ENCODE measurements at places on chromosomes 1 and 21.

DNA sequence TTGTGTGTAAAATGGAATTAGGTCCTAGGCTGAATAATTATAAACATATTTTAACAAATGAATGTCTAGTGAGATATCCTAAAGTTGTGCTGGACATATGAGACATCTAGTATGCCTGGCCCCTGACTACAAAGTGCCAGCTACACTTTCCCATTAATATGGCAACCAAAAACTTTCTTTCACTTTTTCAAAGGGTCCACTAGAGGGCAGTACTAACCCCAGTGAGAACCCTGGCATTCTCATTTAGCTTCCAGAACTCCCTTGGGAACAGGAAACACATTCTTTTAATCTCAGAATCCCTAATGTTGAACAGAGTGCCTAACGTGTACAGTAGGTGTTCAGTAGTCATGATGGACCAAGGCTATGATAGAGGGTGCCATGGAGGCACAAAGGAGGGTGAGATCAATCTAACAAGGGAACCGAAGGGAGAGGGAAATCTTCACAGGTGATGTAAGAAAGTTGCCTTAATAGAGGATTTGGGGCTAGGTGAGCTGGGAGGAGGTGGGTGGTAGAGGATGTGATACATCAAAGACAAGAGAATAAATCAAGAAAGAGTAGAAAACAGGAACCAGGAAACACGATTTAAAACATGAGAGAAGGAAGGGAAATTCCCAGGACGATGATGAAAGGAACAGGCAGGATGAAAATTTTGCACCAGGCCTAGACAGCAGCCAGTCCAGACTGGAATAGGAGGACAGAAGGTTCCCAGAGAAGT lies 41.6 kb downstream of the NSL1 start:
- no peak for DNase-seq

GRCh38 chr1:230972855-230973271 lies 5.8 kb downstream of the TTC13 start:
- DNase-seq, result peak; percentile 72

DNA sequence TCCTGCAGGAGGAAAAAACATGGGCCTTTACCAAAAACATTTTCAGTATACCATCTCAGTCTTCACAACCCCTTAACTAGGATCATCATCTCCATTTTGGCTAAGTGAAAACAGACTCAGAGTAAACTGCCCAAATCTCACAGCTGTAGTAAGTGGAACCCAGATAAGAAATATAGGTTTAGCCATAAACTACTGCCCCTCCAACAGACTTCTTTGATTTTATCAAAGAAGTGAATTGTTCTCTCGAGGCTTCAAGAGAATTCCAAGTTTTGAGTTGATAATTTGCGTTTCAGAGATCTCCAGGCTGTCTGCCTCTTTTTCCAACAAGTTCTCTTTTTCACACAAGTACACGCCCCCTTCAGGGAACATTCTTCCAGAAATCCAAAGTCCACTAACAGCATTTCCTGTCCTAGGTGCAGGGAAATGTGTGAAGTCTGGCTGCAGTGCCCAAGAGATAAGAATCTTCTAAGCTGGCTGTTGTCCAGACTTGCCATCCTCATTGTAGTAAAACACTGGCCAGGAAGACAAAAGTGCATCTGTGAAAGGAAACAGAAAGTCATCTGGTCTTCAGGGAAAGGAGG lies 30.8 kb downstream of the RNF19B start:
- no peak for DNase-seq

DNA sequence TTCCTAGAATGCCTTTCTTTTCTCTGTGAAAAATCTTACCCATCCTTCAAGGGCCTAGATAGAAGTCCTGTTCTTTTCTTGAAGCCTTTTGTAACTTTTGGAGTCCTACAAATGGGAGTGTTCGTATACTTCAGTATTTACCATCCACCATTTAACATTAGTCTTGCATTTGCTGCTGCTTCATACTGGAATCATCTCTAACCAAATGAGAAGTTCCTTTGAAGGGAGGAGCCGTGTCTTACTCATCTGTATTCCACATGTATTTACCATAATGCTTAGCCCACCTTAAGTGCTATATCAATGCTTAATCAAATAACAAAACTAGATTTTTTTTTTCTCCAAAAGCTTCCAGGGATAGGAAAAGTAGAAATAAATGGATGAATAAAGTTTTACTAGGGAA lies 7.1 kb downstream of the PRDX6 start:
- DNase-seq, result no peak

GRCh38 chr1:204760350-204760749 lies 74.8 kb upstream of the LRRN2 start:
- no peak for DNase-seq

- DNase-seq, result no peak
Measured at GRCh38 chr1:47814612-47815395, 182.4 kb downstream of the TRABD2B start.

DNA sequence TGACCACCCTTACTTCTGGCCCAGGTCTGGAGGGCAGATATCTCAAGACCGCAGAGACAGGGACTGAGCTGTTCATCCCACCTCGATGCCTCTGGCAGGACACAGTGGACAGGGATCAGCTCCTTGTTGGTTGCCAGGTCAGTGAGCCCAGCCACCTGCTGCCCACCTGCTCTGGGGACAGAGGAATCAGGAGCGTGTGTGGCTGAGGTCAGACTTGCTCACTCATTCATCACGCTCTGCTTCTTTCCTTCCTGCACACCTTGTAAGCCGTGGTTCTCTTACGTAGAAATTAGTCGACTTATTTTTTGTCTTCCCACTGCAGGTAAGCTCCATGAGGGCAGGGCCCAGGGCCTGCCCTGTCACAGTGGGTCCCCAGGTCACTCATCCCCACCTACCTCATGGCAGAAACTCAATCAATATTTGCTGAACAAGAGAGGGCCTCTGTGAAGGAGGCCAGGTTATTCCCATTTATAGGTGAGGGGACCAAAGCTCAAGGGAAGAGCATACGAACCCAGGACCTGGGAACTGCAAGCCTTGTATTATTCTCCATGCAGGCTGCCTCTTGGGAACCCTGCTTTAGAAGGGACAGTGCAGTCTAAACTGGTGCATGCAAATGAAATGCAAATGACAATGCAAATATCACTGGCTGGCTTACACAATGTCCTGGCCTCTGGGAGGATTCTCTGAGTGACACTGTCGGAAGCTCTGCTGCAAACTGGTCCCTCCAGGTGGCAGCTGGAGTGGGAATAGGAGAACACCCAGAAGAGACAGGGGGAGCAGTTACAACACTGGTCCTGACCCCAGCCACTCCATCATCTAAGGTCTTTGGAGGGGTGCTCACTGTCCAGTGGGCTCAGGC lies 58.4 kb upstream of the PAX7 start:
- no peak for DNase-seq

GRCh38 chr1:26970810-26971209 lies 10.5 kb upstream of the KDF1 start:
- no peak for DNase-seq

- DNase-seq, result no peak
Measured at GRCh38 chr1:29290414-29290985, 54.2 kb downstream of the PTPRU start.

GRCh38 chr1:93615582-93616150 lies 66.0 kb downstream of the BCAR3 start:
- peak; percentile 65 for DNase-seq

GRCh38 chr1:158101927-158102326 lies 78.8 kb upstream of the CD1D start:
- no peak for DNase-seq

DNA sequence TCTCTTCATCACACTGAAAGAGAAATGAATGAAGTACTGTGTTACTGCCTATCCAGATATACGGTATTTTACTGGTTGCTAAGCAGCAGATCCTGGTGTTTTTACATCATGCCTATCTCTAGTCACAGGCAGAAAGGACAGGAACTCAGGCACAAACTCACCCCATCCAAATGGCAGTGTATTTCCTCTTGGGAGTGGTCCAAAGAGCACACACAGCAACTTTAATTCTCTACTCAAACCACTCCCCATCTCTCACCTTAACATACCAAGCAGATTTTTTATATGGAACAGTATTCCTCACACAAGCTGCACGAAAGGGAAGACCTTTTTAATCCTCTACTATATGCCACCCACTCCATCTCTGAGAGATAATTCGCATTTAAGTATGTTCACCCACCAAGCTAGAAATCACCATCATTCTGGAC lies 27.3 kb downstream of the EIF4G3 start:
- no peak for DNase-seq

- no peak for DNase-seq
Measured at GRCh38 chr1:38870996-38871395, 2.2 kb downstream of the MYCBP start.

GRCh38 chr1:31381394-31382294 lies 8.8 kb upstream of the FABP3 start:
- no peak for DNase-seq

DNA sequence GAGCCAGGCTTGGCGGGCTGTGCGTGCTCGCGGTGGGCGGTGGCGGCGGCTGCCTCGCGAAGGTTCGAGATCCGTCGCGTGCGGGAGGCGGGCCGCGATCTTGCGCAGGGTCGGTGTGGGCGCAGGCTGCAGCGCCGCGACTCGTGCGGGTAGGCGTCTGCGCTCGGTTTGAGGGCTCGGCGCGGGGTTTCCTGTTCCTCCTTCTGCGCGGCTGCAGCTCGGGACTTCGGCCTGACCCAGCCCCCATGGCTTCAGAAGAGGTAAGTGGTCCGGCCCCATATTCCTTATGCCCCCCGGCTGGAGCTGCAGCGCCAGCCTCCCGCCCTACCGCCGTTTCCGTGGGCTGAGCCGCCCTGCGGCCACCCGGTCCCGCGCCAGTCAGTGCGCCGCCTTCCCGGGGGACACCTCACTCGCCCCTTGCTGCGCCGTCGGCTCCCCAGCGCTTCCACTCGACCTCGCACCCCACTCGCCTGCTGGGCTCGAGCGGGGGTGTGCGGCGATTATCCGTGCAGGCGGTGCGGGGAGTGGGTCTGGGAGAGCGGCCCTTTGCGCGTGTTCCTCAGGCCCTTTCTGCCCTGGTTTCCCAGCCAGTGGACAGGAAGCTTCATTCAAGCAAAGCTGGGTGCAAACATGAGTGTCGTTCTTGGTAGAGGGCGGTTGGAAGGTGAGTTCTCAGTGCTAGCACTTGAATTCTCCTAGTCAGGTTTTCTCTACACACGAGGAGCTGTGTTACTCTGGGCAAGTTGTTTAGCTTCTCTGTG lies at the start of gene CACYBP:
Gene CACYBP (plus strand): TSS at position 12 of the 761 bp plus-strand sequence. CDS start 234 bp downstream, at position 246.
- DNase-seq, result no peak

DNA sequence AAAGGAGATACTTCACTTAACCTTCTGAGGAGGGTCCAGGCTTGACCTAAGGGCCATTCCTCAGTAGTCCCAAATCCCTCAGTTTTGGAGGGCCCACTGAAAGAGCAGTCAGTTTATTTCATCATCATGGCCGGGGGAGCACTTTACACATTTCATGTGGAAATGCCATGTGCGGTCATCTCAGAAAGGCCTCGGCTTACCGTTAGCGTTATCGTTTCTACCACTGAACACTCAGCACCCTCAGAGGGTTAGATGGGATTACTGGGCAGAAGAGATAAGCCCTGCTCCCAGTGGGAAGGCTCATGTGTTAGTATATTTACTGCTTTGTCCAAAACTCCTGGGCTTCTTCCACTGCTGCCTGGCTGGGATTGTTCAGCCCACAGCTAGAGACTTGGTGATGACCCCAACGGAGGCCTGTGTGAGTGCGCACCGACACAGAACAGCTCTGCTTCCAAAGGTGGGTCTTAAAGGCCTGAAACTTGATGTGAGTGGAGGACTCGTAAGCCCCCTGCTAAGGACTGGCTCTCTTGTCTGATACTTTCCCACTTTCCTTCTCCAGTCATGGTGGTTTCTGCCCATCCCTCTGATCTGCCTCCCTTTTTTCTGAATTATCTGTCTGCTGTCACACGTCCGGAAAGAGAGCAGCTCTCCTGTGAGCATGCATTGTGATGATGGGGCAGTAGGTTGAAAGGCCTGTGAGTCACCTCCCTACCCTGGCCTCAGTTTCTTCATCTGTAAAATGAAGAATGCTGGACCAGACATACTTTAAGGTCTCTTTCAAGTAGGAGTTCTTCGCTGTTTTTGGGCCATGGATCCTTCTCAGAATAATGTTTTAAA lies 284.5 kb downstream of the ASTN1 start:
- DNase-seq, result no peak

DNA sequence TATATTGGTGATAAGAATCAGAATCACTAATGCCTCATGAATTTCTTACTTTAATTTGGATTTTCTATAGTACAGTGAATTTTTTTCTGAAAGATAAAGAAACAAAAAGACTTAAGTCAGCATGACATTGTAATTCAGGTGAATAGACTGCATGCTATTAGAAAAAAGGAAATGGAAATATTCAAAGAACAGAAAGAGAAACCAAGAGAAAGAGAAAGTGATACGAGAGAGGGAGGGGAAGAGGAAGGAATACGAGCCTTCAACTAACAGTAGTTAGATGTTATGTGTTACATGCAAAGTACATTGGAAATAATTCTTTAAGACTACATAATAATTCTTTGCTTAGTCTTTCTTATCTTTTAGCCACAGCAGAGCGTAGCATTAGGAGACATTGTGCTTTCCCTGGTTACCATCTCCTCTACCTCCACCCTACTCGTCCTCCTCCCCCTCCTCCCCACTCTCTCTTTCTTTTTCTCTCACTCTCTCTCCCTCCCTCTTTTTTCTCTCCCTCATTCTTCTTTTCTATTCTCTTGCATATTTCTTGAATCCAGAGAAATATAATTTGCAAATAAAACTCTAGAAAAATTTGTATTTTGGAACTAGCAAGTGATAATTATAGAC lies 46.4 kb upstream of the ADGRL4 start:
- no peak for DNase-seq

DNA sequence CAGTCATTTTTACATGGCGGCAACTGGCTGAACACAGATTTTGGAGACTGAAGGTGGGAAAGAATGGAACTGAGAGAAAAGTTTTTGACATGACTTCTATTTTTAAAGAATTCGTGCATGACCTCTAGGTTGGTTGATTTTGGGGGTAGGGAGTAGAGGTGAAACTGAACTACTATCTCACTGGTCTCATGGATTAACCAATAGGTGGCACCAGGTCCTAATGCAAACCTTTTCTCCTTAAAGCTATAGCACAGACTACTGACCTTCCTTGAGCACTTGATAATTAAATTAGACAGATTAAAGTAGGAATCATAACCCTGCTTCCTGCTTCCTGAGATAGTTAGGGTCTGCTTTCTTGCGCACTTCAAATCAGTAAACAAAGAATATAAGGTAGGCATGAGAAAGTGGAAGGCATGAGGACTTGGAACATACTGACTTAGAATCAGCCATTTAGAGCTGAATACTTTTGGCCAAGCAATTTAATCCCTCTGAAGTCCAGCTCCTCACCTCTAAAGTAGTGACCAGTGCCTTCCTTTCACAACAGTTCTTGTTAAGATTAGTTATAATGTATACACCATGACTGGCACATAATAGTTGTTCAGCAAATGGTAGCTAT lies 206.0 kb downstream of the CENPF start:
- DNase-seq, result no peak

GRCh38 chr1:113768916-113769600 lies 9.8 kb upstream of the PHTF1 start:
- DNase-seq, result no peak

GRCh38 chr1:112465122-112465521 lies 43.6 kb upstream of the WNT2B start:
- DNase-seq, result no peak

GRCh38 chr1:221758455-221758854 lies 16.6 kb upstream of the DUSP10 start:
- DNase-seq, result no peak

Measured in activated CD8-positive, alpha-beta memory T cell treated with anti-CD3 and anti-CD28 coated beads, Interleukin-2, amount 50 U/mL, for 48 hours (primary cell).